CD4-positive, alpha-beta T cell treated with Interleukin-17A for 4 hours (primary cell): ENCODE measurements at places on chromosomes 16 and 17.
A peak's percentile ranks its signal among the peaks of the same experiment; 100 is the strongest.

DNA sequence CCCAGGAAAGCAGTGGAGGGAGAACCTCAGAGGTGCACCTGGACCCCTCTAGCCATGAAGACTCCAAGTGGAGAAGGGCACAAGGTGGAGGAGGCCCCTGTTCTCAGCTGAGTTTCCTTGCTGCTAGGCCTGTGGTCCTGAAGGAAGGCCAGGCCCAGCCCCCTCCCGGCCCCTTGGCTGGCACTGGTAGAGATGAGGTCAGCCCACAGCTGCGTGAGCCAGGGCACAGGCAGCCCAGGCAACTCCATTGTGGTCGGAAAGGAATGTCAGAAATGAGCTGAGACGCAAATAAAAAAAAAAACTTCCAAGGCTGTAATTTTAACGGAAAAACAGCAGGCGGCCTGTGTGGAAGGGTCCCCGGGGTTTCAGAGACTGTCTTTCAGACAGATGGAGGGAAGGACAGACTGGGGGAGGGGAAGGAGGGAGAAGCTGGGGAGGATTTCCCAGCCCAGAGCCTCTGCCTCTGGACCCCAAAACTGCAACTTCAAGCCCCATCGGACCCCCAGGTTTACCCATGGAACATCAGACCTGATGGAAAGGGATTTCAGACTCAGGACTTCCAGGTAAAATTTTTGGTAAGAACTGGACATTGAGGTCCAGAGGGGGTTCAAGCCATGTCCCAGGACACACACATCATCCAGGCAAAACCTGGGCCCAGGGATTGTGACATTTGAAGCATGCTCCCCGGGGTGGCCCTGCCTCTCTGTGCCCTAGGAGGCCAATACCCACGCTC is 25.6 kb upstream of the MRPS23 start:
- DNase-seq, result no peak

DNA sequence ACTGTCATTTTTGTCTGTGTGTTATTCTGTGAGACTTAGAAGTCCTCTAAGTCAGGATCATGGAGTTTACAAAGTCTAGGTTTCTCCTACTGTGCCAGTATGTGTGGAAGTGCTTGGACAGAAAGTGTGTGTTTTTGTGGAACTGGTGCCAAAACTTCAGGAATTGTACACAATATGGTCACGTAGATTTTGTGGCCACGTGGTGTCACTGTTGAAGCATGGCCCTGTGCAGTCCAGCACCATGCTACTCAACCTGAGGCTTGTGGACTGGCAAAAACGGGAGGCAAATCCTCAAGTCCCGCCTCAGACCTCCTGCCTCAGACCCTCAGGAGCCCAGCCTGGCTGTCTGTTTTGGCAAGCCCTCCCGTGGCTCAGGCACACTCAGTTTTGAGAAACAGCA is 16.7 kb upstream of the ALKBH5 start:
- no peak for DNase-seq

GRCh38 chr17:44503147-44504029 is at the start of gene GPATCH8:
Gene GPATCH8, minus strand, starts transcription at chr17:44503406. Its CDS starts 36 bp downstream, at chr17:44503370.
- peak; percentile 95 for DNase-seq

GRCh38 chr16:57534881-57535658 is 1.3 kb downstream of the CCDC102A start:
- no peak for DNase-seq

GRCh38 chr17:74362810-74363498 is 1.3 kb upstream of the BTBD17 start:
- no peak for DNase-seq

DNA sequence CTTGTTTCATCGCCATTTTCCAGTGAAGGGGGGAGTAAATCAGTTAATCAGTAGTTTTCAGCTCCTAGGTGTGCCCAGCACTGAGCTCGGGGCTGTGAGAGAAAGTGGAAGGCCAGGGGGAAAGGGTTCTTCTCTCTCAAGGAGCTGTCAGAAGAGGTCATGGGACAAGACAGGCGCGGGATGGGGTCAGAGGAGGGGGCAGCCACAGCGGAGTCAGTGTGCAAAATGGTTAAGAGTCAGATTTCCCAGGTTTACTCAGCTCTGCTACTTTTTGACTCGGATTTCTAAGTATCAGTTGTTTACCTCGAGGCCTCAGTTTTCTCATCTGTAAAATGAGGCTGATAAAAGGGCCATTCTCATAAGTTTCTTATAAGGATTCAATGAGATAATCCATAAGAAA is 4.3 kb upstream of the XYLT1 start:
- DNase-seq, result no peak

GRCh38 chr16:58032710-58033293 is 7.2 kb downstream of the MMP15 start:
- no peak for DNase-seq

GRCh38 chr17:40824015-40824832 is 1.8 kb upstream of the KRT10 start:
- DNase-seq, result no peak

- DNase-seq, result no peak
Measured at GRCh38 chr16:46975165-46975564, 1.7 kb upstream of the DNAJA2 start.

GRCh38 chr16:1786242-1787055 is 3.7 kb downstream of the NUBP2 start:
- no peak for DNase-seq

DNA sequence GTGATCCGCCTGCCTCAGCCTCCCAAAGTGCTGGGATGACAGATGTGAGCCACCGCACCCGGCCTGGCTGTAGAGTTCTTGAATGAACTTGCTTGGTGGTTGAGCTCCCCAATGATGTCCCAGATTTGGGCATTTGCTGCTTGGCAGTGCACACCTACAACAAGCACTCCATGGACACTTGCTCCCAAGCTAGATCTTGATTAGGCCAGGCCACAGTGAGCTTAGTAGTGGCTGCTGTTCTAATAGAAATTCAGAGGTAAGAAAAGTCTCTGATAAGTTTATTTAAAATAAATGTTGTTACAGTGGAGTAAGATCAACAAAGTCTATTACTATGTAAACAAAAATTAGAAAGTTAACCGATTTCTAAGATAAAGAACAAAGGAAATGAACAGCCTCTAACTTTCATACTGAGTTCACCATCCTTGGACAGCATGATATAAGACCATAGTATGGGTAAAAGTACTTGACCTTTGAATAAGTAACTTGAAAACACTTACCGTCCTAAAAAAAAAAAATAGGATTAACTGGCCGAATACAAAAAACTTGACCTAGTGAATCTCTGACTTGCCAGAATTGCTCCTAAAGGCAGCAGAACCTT is 951 bp downstream of the TMED6 start:
- no peak for DNase-seq

- DNase-seq, result no peak
Measured at GRCh38 chr17:34371405-34372100, 8.5 kb upstream of the CCL1 start.

DNA sequence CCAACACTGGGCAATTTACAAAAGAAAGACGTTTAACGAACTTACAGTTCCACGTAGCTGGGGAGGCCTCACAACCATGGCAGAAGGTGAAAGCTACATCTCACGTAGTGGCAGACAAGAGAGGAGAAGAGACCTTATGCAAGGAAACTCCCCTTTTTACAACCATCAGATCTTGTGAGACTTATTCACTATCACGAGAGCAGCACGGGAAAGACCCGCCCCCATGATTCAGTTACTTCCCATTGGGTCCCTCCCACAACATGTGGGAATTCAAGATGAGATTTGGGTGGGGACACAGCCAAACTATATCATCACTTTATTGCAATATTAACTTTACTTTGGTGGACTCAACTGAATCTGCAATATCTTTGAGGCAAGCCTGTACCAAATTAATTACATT is 11.9 kb upstream of the ENGASE start:
- DNase-seq, result no peak

GRCh38 chr17:13862346-13862745 is 207.0 kb upstream of the COX10 start:
- DNase-seq, result no peak

DNA sequence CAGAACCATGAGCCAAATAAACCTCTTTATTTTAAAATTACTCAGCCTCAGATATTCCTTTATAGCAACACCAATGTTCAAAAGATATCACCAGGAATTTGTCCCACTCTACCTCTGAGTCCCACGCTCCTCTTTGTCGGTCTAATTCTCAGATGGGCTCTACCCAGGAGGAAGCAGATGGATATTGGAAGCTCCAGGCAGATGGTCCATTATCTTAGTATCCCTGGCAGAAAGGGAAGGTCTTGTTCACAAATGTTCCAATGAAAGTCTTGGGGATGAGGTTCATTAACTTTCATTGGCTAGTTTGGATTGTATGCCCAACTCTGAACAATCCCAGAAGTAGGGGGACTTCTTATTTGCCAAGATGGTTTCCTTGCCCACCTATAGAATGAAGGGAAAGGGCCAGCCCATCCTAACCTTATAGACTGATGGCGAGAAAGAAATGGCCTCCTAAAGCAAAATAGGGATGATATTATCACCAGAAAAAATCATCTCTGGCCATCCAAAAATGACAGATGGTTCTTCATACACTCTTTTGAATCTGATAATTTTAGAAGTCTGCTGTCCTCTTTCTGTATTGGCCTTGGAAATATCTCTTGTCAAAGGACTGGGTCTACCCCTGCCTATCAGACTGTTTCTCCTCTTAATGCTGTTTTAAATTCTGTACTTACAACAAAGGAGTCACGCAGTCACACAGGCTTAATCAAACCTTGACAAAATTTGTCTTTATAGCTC is 21.3 kb upstream of the ELAC2 start:
- DNase-seq, result no peak
